Aorta (tissue), 5 donors: ENCODE measurements at places on chromosomes 4 and X.

DNA sequence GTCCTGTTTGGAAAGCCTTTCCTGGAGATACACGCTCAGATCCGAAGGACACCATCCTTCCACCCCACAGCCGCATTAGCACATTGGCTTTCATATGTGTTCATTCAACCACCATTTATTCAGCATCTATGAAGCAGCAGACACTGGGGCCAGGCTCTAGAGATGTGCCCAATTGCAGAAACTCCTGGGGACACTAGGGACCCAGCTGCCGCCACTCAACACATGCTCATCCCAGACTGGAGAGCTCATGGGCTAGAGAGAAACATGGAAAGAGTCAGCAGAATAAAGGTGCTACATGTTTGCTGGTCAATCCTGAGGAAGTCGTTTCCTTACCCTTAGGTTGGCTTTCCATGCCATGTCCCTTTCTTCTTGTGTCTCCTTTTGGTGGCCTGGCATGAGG is 7.6 kb downstream of the CTAG1A start:
- H3K27me3 ChIP-seq: no peaks in the 10 kb centered on the region
- H3K4me1 ChIP-seq: no peaks in the 10 kb centered on the region
- no peaks in the 10 kb centered on the region for H3K36me3 ChIP-seq
- no peak overlapping the region for H3K4me3 ChIP-seq
- no peak overlapping the region for H3K27ac ChIP-seq
- DNase-seq: peak; percentile 61

DNA sequence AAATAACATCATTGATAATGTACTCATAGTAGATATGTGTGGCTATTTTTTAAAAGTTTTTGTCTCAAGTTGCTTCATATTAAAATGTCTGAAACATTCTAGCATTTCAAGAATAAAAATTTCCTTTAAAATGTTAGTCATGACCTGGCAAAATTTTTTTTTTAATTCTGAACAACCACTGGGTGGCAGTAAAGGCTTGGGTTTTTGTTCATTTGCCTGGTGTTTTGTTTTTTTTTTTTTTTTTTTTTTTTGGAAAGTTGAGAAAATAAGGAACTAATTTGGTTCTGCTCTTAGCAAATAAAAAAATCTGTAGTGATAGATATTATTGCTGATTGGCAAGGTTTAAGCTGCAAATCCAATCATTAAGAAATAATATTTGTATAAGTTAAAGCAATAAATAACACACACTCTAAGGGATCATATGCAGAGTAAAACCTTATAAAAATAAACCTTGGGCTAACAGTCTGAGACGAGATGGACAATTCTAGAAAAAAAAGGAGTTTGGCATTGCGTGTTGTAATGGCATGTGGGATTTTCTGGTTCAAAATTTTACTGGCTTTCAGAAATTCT is 81.4 kb downstream of the CEP44 start:
- H3K4me1 ChIP-seq: no peaks in the 10 kb centered on the region
- no peaks in the 10 kb centered on the region for H3K36me3 ChIP-seq
- no peak overlapping the region for H3K27ac ChIP-seq
- DNase-seq: no peak
- H3K27me3 ChIP-seq: no peaks in the 10 kb centered on the region

GRCh38 chrX:20066968-20067708 is 49.6 kb downstream of the MAP7D2 start:
- DNase-seq: no peak
- no peaks in the 10 kb centered on the region for H3K27me3 ChIP-seq
- H3K27ac ChIP-seq: no peak overlapping the region
- H3K4me1 ChIP-seq: no peaks in the 10 kb centered on the region
- no peak overlapping the region for H3K4me3 ChIP-seq

- DNase-seq: no peak
- peaks cover 2% of the 10 kb centered on the region for H3K36me3 ChIP-seq
- no peaks in the 10 kb centered on the region for H3K4me1 ChIP-seq
- no peak overlapping the region for H3K27ac ChIP-seq
- H3K27me3 ChIP-seq: no peaks in the 10 kb centered on the region
- H3K4me3 ChIP-seq: no peak overlapping the region
Measured at GRCh38 chr4:183241322-183241640, 78.8 kb downstream of the CLDN22 start.

DNA sequence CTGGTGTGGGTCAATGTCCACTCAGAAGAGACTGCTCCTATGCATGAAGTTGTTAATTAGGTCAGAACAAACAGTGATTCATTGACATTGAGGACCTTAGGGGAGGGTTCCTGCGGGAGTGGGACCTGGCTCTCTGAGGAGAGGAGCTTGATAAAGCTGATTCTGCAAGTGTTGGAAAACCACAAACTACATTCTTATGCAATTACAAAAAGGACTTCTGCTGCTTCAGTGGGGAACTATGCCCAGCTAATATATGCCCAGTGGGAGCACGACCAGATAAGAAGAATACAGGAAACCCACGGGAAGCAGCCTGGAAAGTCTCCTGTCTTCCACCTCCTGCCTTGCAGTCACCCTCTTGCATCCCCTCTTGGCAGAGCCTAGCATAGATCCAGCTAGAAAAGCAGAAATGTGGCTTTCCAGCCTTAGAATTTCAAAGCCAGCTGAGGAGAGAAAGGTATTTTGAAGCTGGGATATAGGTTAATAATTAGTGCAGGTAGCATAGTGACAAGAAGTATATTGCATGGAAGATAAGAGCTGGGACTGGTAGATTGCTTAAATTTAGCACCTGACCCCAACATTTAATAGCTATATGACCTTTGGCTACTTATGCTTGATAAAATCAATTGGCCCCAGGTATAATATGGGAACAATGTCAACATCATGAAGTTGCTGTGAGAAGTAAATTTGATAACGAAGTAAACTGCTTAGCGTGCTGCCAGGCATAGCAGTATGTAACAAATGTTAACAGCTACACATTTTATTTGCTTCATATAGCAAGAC is 34.9 kb upstream of the UGT8 start:
- no peaks in the 10 kb centered on the region for H3K36me3 ChIP-seq
- no peaks in the 10 kb centered on the region for H3K27me3 ChIP-seq
- DNase-seq: no peak
- no peak overlapping the region for H3K27ac ChIP-seq

DNA sequence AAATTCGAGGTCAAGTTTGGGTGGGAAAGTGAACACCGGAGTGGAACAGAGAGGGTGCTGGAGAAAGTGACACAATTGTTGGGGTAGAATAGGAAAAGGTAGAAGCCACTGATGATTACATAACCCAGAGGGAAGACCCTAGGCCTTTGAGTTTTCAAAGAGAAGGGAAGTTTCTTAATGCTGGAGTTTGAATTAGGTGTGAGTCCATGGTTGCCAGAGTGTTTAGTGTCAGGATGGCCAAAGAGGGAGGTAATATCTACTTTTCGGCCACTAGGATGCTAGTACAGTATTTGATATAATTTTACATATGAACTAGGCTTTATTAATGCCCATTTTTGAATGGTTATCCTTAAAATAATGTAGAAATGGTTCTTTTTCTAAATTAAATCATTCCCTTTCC is 5.4 kb downstream of the BCORL1 start:
- H3K4me3 ChIP-seq: no peak overlapping the region
- H3K27me3 ChIP-seq: no peaks in the 10 kb centered on the region
- H3K36me3 ChIP-seq: no peaks in the 10 kb centered on the region
- DNase-seq: no peak
- H3K27ac ChIP-seq: no peak overlapping the region

- peak overlapping the region; percentile 50 for H3K4me3 ChIP-seq
- H3K4me1 ChIP-seq: no peaks in the 10 kb centered on the region
- no peak overlapping the region for H3K27ac ChIP-seq
- H3K27me3 ChIP-seq: no peaks in the 10 kb centered on the region
Measured at GRCh38 chrX:102712981-102713625, 855 bp downstream of the GPRASP2 start.

DNA sequence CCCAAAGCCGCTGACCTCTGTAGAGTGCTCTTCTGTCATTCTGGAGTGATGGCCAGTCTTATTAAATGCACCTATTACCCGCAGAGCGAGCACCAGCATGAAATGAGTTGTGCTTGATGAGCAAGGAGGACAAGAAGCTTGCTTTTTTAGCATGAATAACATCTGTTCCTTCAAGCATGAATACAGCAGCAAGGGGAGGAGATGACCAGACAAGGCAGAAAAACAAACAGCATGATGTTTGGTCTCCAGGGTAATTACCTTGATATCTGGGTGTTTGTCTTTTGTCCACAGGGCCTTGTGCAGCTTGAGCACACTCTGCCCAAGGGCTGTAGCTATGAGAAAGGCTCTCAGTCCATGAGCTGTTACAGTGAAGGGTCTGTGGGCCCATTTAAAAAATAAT is 324.8 kb upstream of the DDX53 start:
- no peaks in the 10 kb centered on the region for H3K4me1 ChIP-seq
- no peak overlapping the region for H3K27ac ChIP-seq
- H3K36me3 ChIP-seq: no peaks in the 10 kb centered on the region
- H3K4me3 ChIP-seq: no peak overlapping the region

- no peaks in the 10 kb centered on the region for H3K27me3 ChIP-seq
- H3K27ac ChIP-seq: no peak overlapping the region
- no peak for DNase-seq
Measured at GRCh38 chrX:73478961-73479360, 32.1 kb downstream of the CDX4 start.

- no peaks in the 10 kb centered on the region for H3K36me3 ChIP-seq
- DNase-seq: no peak
- H3K4me1 ChIP-seq: no peaks in the 10 kb centered on the region
- no peaks in the 10 kb centered on the region for H3K27me3 ChIP-seq
Measured at GRCh38 chr4:106358899-106359298, 9.7 kb downstream of the GIMD1 start.

- H3K4me1 ChIP-seq: no peaks in the 10 kb centered on the region
- no peak overlapping the region for H3K4me3 ChIP-seq
- H3K27ac ChIP-seq: no peak overlapping the region
Measured at GRCh38 chr4:145827885-145828284, 110.7 kb downstream of the ZNF827 start.

DNA sequence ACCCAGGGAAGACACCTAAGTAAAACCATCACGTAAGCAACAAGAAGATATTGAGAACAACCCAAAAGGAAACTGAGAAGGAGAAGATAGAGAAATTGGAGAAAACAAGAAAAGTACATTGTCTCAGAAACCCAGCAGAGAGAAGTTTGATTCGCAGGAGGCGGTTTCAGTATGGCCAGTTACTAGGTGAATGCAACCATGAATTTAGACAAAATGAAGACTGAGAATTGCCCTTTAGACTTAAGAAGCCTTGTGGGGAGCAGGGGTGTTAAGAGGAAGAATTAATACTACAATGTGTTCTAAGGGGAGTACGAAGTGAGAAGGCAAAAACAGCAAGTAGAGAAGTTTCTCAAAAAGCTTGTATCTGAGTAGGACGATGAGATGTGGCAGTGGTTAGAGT is 229.3 kb upstream of the NEIL3 start:
- no peaks in the 10 kb centered on the region for H3K4me1 ChIP-seq
- H3K27ac ChIP-seq: no peak overlapping the region

DNA sequence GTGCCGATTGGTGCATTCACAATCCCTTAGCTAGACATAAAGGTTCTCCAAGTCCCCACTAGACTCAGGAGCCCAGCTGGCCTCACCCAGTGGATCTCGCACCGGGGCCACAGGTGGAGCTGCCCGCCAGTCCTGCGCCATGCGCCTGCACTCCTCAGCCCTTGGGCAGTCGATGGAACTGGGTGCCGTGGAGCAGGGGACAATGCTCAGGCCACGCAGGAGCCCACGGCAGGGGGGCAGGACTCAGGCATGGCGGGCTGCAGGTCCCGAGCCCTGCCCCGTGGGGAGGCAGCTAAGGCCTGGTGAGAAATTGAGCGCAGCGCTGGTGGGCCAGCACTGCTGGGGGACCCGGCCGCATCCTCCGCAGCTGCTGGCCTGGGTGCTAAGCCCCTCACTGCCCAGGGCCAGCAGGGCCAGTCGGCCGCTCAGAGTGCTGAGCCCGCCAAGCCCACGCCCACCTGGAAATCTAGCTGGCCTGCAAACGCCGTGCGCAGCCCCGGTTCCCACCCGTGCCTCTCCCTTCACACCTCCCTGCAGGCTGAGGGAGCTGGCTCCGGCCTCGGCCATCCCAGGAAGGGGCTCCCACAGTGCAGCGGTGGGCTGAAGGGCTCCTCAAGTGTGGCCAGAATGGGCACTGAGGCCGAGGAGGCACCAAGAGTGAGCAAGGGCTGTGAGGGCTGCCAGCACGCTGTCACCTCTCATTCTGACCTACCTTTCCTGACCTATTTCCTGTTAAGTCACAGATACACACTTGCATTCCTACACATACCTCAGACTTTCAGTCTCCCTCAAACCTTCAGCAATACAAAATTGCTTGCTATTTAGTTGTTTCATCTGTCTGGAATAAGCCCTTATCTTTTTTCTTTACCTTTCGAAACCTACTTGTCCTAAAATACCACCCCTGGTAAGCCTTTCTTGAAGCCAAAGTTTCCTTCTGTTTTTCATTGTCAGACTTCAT is 20.7 kb downstream of the UBE2K start:
- H3K27ac ChIP-seq: no peak overlapping the region
- no peaks in the 10 kb centered on the region for H3K27me3 ChIP-seq
- H3K4me1 ChIP-seq: peaks cover 5% of the 10 kb centered on the region

- H3K27me3 ChIP-seq: no peaks in the 10 kb centered on the region
- H3K4me3 ChIP-seq: no peak overlapping the region
- H3K4me1 ChIP-seq: no peaks in the 10 kb centered on the region
- no peak overlapping the region for H3K27ac ChIP-seq
- DNase-seq: no peak
Measured at GRCh38 chr4:141599853-141600252, 36.5 kb upstream of the IL15 start.

GRCh38 chrX:112830540-112830939 is 10.1 kb downstream of the AMOT start:
- no peaks in the 10 kb centered on the region for H3K36me3 ChIP-seq
- H3K4me3 ChIP-seq: no peak overlapping the region
- no peaks in the 10 kb centered on the region for H3K4me1 ChIP-seq
- no peaks in the 10 kb centered on the region for H3K27me3 ChIP-seq

DNA sequence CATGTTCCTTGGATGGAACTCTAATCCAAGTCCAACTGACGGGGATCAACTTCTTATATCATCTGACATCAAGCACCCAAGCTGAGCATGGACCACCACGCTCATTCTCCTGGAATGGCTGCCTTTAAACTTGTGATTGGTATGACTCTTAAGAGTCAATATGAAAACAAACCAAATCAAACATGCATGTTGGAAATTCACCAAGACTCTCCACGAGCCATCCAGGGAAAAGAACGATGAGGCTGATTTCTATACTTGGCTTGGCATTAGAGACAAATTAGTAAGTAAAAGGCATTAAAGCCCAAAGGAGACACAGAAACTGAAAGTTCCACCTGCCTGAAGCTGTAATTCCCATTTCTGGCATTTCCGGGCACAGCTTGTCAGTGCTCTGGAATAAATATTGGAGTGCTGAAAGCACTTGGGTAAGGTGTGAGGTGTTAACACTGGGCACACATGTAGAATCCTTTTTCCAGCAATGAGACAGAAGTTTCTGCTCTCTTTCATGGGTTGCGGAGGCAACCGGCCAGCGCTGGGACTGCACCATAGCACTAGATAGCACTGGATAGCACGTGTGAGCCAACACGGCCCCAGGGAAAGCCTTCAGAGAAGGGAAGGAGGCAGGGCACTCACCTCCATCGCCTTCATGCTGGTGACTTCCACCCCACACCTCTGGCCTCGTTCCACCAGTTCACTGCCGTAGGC is 42.1 kb upstream of the CENPU start:
- H3K4me3 ChIP-seq: no peak overlapping the region
- no peaks in the 10 kb centered on the region for H3K4me1 ChIP-seq
- no peak overlapping the region for H3K27ac ChIP-seq

- H3K4me1 ChIP-seq: no peaks in the 10 kb centered on the region
- H3K4me3 ChIP-seq: no peak overlapping the region
- DNase-seq: no peak
- no peak overlapping the region for H3K27ac ChIP-seq
- H3K36me3 ChIP-seq: no peaks in the 10 kb centered on the region
Measured at GRCh38 chrX:47644557-47645091, 5.7 kb downstream of the ELK1 start.
